ENCODE measurements at places on chromosomes 16 and 17.

GRCh38 chr17:50596191-50597037, 35.9 kb downstream of the CACNA1G start:
- DNase-seq = peak; percentile 71

DNA sequence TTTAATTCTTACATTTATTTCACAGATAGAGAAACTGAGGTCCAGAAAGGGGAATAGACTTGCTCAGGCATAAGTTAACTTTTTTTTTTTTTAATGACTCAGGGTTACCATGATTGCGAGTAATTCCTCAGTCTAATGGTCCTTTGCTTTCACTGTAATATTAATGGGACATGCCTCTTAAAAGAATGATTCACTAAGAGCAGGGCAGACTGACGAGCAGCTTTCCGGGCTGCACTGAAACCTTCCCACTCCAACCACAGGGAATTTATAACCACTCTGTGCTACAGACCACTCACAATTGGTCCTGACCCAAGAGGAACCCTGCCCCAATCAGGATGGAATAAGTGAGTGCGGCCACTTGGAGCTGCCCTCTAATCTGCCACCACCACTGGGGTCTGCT, 5.7 kb downstream of the HOXB2 start:
- no peak for DNase-seq

DNA sequence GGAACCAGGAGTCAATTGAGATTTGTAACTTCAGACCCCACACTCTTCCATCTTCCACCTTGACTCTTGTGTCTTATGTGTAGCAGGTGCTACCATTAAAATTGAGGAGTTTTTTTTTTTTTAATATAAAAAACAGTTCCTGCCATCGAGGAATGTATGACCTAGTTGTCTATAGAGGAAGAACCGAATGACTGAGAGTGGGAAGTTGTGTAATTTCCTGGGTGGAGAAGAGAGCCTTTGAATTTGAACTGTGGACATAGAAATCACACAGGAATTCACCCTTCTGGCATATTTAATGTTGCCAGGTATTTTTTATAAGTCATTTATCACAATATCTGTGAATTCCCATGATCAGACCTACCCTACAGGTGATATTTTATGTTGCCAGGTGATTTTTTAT, 22.0 kb downstream of the SP2 start:
- no peak for DNase-seq

GRCh38 chr16:7612671-7613070, 280.0 kb downstream of the RBFOX1 start:
- DNase-seq = no peak

DNA sequence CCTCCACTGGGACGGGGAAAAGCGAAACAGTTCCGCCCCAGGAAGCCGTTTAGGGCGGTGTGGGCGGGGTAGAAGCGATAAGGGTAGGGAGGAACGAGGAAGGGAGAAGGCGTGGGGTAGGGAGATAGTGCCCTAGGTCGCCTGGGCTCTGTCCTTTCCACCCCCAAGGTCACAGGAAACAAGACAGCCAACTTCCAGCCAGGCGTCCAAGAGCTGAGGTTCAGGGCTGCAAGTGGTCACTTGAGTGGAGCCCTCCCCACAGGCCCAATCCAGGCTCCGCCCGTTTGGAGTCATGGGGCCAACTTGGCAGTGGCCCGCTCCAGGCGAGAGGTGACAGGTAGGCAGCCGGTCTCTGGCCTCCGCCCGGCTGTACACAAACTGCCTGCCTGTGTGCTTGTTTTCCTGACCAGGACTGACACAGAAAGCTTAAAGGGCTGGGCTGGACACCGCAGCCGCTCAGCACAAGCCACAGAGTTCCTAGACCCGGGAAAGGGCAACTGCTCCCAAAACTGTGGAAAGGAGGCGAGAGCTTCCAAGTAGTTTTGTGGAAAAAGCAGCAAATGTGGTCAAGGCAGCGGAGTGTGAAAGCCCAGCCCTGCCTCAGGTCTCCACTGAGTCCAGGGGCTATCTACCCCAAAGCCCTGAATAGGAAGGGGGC, at the start of gene RILP:
Gene RILP, minus strand, starts transcription at position 23 of the 658 bp plus-strand sequence. CDS start 62 bp downstream, outside the sequence.
- DNase-seq = peak; percentile 77

DNA sequence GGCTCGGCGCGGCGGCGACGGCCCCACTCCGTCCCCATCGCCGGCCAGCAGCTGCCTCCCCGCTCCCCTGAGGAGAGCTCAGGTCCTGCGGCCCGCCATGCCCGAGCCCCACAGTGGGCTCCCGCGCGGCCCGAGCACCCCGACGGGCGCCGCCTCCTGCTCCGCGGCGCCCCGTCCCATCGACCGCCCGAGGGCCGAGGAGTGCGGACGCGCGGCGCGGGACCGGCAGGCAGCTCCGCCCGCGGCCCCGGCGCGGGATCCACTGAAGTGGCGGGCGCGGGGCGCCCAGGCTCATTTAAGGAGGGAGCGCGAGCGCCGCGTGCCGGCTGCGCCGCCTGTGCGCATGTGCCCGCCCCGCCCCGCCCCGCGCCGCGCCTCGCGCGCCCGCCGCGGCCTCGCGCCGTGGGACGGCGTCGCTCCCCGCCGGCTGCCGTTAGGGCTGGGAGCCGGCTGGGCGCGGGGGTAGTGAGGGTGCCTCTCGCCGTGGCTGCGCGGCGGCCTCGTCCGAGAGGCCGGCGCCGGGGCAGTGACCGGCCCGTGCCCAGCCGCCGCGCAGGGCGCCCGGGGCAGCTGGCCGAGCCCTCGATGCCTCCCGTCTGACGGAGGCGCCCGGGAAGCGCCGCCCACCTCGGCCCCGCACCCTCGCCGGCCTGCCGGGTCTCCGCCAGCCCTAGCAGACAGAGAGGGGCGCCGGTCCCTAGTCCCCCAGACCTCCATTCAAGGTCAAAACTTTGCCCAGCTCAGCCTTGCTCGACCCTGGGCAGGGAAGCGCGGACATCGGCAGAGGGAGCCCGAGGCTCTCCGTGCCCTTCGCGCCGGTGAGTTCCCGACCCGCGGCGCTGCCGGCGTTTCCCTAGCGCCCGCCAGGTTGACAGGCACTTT, at the start of gene NETO2:
Gene NETO2, minus strand, starts transcription at position 269 of the 882 bp plus-strand sequence. CDS start 333 bp downstream, outside the sequence.
- DNase-seq = peak; percentile 83

DNA sequence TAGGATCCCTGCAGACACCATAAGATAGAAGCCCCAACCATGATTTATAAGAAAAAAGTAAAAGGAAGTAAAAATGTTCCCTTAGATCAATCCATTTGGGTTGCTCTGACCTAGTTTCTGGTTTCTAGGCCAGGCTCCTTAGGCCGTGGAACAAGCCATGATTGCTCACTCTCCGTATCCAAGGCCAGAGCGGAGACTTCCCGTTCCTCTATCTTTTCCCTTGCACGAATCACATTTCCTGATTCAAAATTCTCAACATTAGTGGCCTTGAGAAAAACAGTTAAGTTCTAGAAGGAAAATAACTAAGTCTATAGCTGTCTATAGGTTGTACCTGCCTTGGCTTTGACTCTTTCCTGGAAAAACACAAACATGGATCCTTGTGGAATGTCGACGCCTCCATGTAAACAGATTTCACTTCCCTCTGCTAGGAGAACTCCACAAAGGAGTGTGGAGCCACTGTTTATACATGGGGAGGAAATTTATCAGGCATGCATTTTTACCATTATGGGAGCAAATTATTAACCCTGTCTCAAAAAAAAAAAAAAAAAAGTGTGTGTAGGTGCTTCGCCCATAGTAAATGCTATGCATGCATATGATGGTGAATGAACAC, 149.6 kb downstream of the ZFHX3 start:
- no peak for DNase-seq

GRCh38 chr17:6279659-6280058, 155.3 kb downstream of the AIPL1 start:
- peak; percentile 4 for DNase-seq

DNA sequence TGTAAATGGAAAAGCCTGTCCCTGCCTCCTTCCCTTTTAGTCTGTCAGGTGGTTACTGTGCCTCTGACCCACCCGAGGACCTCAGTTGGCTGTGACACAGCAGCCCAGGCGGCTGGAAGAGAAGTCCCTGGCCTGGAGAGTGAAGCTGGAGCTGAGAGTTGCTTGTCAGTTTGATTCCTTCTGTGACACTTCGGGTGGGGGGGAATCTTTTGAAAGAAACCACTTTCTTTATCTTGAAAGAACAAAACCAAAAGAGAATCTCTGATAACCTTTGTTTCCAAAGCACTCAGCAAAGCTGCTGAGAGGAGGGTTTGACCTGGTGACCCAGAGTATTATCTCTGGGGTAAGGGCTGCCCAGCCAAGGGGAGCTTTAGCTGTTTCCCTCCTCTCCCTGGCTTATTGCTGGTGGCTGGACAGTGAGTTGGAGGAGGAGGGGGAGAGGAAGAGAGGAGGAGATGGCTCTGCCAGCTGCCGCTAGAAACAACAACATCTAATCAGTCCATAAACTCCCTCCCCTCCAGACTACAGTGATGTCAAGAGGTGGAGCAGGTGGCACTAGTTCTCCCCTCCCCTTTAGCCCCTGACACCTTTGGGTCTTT, 34.0 kb downstream of the YPEL2 start:
- DNase-seq = peak; percentile 76

DNA sequence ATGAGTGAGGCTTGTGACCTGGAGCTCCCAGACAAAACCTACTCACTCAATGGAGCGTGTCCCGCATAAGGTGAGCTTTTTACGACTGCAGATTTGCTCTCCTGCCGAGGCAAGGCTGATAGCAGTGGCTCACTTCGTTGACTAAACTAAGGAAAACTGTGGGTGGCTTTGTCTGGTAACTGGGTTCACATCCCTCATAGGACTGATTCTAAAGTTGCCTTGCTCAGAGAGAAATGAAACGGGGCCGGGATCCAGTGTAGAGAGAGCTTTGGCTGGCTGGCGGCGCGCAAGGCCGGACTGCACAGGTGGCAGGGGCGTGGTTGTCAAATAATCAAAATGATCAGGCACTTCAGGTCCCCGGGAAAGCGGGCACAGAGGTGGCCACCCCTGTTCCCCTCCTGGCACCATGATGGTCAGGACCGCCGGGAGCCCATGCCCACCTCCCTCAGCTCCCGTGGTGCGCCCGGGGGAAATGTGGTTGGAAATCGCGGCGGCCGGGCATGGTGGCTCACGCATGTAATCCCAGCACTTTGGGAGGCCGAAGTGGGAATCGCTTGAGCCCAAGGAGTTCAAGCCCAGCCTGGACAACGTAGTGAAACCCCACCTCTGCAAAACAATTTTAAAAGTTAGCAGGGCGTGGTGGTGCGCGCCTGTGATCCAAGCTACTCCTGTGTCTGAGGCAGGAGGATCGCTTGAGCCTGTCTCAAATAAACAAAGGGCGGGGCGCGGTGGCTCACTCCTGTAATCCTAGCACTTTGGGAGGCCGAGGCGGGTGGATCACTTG, 26.6 kb upstream of the OR1F1 start:
- no peak for DNase-seq

- DNase-seq = no peak
Observed at GRCh38 chr17:77435272-77436057, 294.7 kb downstream of the SEC14L1 start.

DNA sequence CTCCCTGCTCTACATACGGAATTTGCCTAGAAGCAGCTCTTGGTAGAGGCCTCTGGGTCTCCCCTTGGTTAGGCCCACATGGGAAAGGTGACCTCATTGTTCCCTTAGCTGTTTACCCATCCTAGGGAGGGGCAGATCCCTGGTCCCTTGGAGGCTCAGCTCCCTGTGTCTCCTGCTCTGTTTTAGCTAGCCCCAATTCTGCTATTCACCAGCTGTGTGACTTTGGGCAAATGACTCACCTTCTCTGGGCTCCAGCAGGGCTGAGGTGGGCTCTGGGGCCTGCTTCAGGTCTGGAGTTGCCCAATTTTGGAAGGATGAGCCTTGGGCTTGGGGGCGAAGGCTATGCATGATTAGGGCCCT, 3.9 kb downstream of the ABCC3 start:
- DNase-seq = no peak

DNA sequence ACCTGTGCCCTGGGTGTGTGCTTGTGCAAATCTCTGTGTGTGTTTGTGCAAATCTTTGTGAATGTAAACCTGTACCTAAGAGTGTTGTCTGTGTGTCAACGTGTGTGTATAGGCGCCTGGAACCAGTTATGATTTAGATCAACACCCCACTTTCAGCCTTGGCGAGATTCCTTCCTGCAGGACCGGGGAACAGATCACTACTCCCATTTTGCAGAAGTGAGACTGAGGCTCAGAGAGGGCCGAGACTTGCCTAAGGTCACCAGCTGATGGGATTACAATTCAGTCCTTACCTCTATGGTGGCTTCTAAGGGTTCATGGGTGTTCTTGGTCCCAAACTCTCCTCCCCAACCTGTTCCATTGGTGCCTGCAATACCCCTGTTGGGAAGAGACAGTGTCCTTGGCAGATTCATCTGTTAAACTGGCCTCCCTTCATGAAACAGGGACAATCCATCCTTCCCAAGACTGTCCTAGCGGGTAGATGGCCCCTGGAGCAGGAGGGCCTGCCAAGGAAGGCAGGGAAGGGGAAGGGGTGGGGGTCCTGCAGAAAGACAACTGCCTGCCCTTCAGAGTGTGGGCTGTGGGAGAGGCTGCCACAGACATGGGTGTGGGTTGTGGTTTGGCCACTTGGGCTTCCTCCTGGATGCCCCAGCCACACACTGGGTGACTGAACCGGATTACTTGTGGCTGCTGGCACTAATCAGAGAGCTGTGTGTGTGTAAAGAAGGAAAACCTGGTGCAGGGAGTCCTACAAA, 6.9 kb upstream of the MAPK7 start:
- DNase-seq = no peak

DNA sequence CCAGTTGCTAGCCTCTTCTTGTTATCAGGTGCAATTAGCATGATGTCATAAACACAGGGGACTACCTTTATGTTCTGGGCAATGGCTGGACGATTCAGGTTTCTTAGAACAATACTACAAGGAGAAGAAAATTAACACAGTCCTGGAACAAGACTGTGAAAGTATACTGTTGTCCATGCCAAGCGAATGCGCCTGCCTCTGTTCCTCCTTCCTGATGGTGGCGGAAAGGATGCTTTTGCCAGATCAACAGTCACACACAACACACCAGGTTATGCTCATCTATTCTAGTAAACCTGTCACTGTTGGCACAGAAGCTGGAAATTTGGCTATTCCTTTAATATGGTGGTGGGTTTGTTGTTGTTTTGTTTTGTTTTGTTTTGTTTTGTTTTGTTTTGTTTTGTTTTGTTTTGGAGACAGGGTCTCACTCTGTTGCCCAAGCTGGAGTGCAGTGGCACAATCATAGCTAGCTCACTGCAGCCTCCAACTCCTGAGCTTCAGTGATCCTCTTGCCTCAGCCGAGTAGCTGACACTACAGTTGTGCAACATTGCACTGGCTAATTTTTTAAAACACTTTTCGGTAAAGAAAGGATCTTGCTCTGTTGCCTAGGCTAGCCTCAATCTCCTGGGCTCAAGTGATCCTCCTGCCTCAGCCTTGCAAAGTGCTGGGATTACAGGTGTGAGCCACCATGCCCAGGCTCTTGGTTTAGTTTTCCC, 3.1 kb upstream of the CD300LD start:
- DNase-seq = no peak

GRCh38 chr16:84233748-84234147, 6.1 kb downstream of the KCNG4 start:
- no peak for DNase-seq

- no peak for DNase-seq
Observed at GRCh38 chr16:87185308-87185707, 131.9 kb downstream of the C16orf95 start.

Measured in K562 (cell line).